ENCODE measurements at places on chromosomes 3 and 15.

- DNase-seq = no peak
Observed at GRCh38 chr15:47366884-47367283, 350.4 kb upstream of the SEMA6D start.

DNA sequence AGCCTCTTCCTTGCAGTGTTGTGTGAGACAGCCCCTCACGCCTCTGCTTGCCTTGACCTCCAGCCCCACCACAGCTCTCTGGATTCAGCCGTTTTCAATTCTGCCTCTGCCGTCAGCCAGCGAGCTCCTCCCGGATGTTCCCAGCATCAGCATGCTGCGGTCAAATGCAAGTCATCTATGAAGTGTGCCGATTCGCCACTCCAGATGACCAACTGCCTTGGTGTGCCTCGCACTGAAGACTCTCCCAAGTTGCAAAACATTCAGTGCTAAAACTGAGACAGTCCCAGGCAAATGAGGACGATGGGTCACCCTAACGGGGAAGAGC lies 30.6 kb upstream of the RASA2 start:
- no peak for DNase-seq

GRCh38 chr15:57824186-57824585 lies 117.7 kb downstream of the POLR2M start:
- no peak for DNase-seq

- no peak for DNase-seq
Observed at GRCh38 chr15:48177383-48177765, 721 bp downstream of the MYEF2 start.

GRCh38 chr3:119562307-119562961 lies 3.0 kb upstream of the CD80 start:
- DNase-seq = no peak

DNA sequence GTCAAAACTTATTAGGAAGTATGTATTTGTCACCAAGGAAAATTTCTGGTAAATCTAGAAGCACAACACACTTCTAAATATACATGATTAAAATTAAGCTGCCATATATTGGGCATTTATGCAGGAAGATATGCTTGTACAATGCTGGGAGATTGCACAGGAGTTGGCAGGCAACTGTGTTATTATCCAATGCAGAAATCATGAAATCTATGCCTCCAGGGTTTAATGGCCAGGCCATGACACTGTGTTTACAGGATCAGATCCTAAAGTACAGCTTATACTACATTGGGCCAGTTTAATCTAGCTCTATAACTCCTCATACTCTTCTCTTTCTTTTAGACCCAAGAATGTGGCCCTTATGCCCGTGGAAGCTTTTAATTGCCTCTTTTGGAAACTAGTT lies 391.4 kb upstream of the DPH6 start:
- DNase-seq = no peak
